Cerebellar nuclear complex (tissue), 1 donor: ENCODE measurements at places on chromosomes 5 and 9.

DNA sequence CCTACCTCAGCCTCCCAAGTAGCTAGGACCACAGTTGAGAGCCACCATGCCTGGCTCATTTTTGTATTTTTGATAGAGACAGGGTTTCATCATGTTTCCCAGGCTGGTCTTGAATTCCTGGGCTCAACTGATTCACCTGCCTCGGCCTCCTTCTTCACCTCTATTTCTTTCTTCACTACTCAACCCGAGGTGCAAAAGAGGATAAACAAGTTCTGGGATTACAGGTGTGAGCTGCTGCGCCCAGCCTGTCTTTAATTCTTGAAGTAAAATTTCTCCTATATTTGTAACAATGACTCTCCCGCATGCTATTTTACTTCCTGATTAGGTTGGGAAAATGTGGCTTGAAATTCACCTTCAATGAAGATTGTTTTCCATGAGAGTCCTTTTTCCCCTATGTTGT lies 46.4 kb downstream of the CAST start:
- DNase-seq = no peak

- no peak for DNase-seq
Measured at GRCh38 chr5:96115147-96115807, 153.6 kb upstream of the ELL2 start.

DNA sequence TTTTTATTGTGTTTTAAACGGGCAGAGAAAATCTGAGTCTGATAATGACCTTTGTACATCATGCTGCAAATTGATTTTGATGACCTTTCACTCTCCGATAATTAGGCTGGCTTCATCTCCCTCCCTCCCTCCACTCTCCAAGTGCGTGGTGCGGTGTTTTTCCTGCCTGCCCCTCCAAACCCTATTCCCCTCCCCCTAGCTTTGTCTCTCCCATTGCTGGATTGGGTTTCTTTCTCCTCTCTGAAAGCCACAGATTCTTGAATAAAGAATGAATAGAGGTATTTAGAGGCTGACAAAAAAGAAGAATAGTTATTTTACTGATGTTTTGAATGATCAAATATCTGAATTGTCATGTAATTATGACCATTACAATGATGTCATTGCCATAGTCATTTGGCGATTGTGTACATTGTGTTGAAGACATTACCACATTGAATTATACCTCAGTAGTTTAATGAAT lies 571.1 kb upstream of the ZNF608 start:
- no peak for DNase-seq

- DNase-seq = no peak
Measured at GRCh38 chr5:16791036-16791705, 144.9 kb downstream of the MYO10 start.

- no peak for DNase-seq
Measured at GRCh38 chr5:50420343-50420935, 20.6 kb downstream of the EMB start.

DNA sequence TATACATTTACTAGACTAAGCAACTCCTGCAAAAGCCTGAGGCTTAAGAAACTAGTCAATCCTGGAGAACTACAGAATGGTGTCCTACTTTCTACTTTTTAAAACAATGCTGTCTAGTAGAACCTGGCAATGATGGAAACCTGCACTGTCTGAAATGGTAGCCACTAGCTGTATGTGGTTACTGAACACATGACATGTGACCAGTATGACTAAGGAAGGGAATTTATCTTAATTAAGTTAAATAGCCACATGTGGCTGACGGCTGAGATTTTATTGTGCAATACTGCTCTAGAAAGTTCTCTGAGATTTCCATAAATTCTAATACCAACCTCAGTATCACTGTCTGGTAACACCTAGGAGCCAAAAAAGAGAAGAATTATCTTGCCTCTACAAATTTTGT lies 44.9 kb upstream of the RAPGEF6 start:
- DNase-seq = no peak

- DNase-seq = no peak
Measured at GRCh38 chr5:175321927-175322532, 122.0 kb downstream of the DRD1 start.

DNA sequence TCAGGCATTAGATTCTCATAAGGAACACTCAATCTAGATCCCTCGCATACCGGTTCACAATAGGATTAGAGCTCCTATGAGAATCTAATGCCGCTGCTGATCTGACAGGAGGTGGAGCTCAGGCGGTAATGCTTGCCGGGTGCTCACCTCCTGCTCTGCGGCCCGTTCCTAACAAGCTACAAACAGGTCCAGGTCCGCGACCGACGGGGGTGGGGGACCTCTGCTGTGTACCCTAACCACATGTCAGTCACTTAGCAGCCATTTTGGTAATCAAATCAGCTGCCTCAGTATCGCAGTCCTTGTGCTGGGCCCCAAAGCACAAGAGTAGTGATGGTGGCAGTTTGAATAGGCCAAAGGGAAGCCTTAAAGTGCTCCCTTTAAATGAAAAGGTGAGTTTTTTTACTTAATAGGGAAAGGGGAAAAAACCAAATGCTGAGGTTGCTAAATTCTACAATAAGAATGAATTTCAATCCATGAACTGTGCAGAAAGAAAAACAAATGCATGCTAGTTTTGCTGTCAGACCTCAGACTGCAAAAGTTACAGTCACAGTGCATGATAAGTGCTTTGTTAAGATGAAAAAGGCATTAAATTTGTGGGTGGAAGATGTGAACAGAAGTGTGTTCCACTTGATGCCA lies 67.0 kb upstream of the TNPO1 start:
- DNase-seq = no peak

DNA sequence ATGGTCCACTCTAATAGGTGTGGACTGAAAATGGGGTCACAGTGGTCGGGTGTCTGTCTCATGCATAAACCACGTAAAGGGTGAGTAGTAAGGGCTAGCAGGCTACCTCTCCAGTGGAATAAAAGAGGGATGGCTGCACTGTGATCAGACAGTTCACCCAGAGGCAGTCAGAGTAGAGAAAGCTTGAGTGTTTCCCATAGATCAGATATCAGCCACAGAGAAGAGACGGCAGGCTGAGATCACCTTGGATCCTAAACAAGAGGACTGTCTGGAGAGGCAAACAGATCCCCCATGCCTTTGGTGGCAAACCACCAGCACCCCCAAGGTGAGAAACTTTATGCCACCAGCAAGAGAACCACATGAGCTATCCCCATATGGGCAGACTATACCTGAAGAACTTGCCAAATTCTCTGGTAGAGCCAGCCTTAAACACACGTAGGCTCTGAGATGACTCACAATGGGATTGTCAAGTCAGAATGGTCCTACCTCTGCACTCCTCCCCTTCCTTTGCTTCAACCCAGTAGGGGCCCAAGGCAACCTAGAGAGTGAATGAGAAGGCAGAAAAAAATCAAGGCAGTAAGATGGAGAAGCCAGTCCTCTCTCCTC lies 205.2 kb upstream of the MAP3K1 start:
- no peak for DNase-seq

- no peak for DNase-seq
Measured at GRCh38 chr9:99855467-99856176, 33.9 kb downstream of the NR4A3 start.

- no peak for DNase-seq
Measured at GRCh38 chr9:27351438-27351837, 54.5 kb upstream of the EQTN start.

DNA sequence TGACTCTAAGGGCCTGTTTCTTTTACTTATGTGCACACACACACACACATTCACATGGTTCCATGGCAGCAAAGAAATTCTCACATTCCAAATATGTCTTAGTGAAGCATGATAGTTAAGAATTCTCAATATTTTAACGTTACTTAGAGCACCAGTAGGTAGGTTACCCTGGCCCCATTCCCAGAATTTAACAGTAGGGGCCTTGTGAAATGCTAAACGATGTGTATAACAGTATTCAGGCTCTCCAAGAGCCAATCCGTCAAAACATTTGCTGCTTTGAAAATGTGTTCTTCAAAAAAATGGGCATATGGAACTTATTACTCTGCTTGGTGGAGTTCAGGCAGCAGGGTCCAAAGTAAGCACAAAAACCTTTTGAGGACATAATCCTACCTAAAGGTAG lies 93.7 kb upstream of the DAB2 start:
- DNase-seq = no peak

GRCh38 chr9:122951056-122951455 lies 10.2 kb downstream of the RABGAP1 start:
- DNase-seq = no peak

- DNase-seq = no peak
Measured at GRCh38 chr5:178514851-178515418, 75.3 kb downstream of the COL23A1 start.
